Activated naive CD8-positive, alpha-beta T cell treated with anti-CD3 and anti-CD28 coated beads, Interleukin-2, amount 50 U/mL, for 24 hours (primary cell): ENCODE measurements at places on chromosomes 5 and 9.

DNA sequence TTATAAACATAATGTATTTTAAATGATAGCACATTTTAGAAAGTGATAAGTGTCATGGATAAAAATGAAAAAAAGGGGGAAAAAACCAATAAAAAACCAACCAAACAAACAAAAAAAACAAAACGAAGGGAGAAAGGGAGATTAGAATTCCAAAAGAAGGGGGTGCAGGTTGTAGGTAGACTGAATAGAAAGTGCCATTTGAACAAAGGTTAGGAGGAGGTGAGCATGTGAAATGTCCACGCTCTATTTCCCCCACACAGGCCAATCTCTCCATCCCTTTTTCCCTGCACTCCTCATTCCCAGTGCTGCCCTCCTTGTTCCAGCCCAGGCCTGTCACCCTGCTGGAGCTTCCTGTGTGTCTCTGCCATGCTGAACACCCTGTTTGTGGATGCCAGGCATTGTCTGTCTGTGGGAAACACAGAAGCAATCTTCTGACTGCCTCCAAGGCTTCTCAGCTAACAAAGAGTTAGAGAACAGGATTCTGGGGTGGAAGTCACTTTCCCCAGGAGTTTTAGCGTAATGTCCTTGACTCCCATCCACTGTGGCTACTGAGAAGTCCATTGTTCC, 138.8 kb downstream of the ADAMTS16 start:
- no peak for DNase-seq

DNA sequence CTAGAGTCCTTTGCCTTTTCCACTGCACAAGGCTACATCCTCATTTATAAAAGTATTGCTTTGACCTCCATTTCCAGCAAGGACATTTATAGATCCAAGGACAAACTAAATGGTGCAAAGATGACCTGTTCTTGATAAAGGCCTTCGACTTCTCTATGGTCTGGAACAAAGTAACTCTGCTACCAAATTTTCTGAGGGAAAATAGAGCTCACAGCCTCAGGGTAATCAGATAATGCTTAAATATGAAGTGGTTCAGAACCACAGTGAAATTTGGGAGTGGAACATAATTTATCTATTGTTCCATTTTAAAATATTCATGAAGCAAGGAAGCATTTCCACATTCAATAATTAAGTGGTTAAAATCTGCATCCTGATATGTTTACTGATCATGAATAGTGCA, 137.5 kb downstream of the TTLL11 start:
- no peak for DNase-seq

DNA sequence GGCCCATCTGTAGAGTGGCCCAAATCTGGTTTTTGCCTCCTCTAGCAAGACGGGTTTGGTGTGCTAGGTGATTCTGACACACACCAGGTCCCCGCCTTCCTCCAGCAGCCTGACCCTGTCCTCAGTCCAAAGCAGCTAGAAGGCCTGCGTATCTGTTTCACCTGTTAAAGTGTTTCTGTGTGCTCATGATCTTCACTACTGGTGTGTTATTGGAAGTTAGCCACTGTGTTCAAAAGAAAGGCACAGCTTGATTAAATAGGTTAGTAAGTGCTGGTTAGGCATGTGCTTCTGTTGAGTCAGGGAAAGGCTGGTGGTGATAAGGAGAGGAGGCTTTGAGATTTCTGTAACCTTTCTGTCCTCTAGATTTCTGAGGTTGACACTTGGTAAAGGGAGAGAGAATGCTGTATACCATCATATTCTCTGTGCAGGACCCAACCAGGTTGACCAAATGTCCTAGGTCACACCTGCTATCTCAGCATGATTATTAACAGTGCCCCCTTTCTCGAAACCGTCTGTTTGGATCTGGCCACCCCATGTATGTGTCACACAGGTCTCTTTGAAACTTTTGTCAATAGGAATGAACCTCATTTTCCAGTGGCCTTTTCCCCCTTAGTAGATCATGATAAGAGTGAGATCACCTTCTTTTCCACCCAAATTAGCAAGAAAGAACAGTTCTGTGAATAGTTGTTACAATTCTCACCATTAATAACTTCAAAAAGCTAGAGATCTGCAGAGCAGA, 58.8 kb downstream of the ARHGAP26 start:
- no peak for DNase-seq

- no peak for DNase-seq
Observed at GRCh38 chr9:17986595-17986994, 407.7 kb downstream of the SH3GL2 start.

GRCh38 chr9:98438666-98439065, 183.2 kb upstream of the TBC1D2 start:
- no peak for DNase-seq

DNA sequence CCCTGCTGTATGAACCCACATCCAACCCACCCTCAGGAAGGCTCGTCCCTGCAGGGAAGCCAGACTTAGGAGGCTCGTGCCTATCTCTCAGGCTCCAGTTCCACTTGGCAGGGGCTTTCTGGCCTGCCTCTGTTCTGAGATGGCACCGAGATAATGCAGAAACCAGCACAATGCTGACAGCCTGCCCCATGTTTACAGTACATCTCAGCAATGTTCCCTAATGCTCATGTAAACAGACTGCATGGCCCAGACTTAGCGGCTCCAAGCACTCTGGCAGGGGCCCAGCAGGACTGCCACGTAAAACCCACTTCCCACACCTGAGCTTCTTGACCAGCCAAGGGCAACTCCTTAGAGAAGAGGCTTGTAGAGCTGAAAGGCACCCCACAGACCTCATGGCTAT, 499.5 kb upstream of the BRINP1 start:
- DNase-seq = no peak
